Activated T-cell treated with anti-CD3 and anti-CD28 coated beads, Interleukin-2, amount 50 U/mL, for 72 hours (primary cell): ENCODE measurements at places on chromosomes 1 and 21. TPM values are rescaled to one million over a fixed set of nuclear protein-coding genes. Genes with fewer than 3 reads are reported as not detected.
A peak's percentile ranks its signal among the peaks of the same experiment; 100 is the strongest.

The C1orf94 gene
- not detected for total RNA-seq

The CD1E gene
- not detected for total RNA-seq

The FAM131C gene
- total RNA-seq = 0.32 TPM

The IQGAP3 gene
- total RNA-seq = 22.5 TPM

The EFNA4 gene
- total RNA-seq = 3.4 TPM

The RBP7 gene
- total RNA-seq = not detected

DNA sequence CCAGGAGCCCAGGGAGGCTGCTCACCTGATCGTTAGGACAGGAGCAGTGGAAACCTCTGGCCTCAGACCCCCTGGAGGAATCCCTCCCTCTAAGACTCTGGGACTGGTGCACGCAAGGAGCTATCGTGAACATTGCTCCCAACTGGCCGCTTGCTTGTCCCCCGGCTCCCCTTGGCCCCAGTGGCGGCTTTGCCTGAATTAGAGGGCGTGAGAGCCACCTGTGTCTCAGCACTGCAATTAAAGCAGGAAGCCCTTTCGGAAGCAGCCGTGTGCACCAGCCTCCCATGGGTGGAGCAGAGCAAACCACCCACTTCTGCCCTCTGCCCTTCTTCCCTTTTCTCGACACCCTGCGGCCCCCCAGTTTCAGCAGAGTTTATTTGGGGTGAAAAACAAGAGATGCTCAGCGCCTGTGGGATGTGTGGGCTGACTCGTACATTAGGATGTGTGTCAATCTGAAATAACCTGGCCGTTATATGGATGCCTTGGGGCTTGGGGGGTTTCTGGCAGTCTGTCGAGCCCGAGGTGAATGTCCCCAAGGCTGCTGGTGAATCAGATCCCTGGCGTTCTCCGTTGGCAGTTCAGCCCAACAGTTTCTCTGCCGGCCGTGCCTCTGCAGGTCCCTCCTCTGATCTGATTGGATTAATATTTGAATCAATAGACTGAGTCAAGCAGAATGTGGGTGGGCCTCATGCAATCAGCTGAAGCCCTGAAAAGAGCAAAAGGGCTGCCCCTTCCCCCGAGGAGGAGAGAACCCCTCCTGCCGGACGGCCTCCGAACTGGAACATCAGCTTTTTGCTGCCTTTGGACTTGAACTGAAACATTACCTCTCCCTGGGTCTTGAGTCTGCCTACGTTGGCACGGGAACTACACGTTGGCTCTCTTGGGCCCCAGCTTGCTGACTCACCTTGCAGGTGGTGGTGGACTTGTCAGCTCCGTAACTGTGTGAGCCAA lies 7.3 kb upstream of the UMODL1 start:
- H3K4me1 ChIP-seq = peaks cover 59% of the 10 kb centered on the region
- H3K36me3 ChIP-seq = no peaks in the 10 kb centered on the region
- peak overlapping the region; percentile 96 for H3K4me3 ChIP-seq
- DNase-seq = peak; percentile 79
- H3K27ac ChIP-seq = peak overlapping the region; percentile 84
- H3K27me3 ChIP-seq = no peaks in the 10 kb centered on the region

- no peaks in the 10 kb centered on the region for H3K27me3 ChIP-seq
- no peaks in the 10 kb centered on the region for H3K36me3 ChIP-seq
- H3K27ac ChIP-seq = no peak overlapping the region
- DNase-seq = peak; percentile 72
- no peak overlapping the region for H3K4me3 ChIP-seq
Measured at GRCh38 chr1:183655562-183656075, 2.5 kb upstream of the APOBEC4 start.

GRCh38 chr1:54516249-54516920 lies 31.6 kb upstream of the ACOT11 start:
- no peak for DNase-seq
- no peaks in the 10 kb centered on the region for H3K4me1 ChIP-seq
- no peak overlapping the region for H3K4me3 ChIP-seq

- no peaks in the 10 kb centered on the region for H3K27me3 ChIP-seq
- H3K27ac ChIP-seq = peak overlapping the region; percentile 97
- peaks cover 73% of the 10 kb centered on the region for H3K4me1 ChIP-seq
- H3K4me3 ChIP-seq = peak overlapping the region; percentile 96
Measured at GRCh38 chr1:66933887-66934700, 9.3 kb downstream of the MIER1 start.

DNA sequence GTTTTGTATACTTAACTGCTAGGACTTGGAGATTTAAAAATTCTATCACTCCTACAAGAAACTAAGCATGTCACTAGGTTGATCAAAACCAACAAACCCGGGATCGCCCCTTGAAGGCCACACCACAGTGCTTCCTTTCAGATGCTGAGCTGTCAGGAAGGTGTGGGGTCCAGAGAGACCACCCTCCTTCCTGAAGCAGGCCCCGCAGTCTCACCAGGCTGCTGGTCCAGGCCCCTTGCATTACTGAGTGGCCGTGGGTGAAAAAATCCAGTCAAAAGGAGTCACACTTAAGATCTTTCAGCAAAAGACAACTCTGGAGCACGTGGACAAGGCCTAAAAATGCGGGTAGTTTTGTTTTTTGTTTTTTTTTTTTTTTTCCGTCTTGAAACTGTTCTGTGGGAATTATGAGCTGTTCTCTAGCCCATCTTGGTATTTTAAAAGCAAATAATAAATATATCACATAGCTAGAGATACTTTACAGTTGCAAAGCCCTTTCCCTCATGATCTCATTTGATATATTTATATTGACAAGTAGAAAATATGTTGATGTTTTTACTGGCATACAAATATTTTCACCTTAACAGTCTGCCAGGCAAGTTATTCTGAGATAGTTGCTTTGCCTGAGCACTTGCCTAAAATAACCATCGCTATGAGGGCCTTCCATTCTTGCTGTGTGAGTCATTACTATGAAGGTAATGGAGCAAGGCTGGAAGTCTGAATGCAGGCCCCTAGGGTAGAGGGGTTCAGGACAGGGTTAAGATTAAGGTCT lies 73.1 kb upstream of the EDEM3 start:
- no peak overlapping the region for H3K27ac ChIP-seq
- no peak for DNase-seq
- no peaks in the 10 kb centered on the region for H3K27me3 ChIP-seq
- no peak overlapping the region for H3K4me3 ChIP-seq

DNA sequence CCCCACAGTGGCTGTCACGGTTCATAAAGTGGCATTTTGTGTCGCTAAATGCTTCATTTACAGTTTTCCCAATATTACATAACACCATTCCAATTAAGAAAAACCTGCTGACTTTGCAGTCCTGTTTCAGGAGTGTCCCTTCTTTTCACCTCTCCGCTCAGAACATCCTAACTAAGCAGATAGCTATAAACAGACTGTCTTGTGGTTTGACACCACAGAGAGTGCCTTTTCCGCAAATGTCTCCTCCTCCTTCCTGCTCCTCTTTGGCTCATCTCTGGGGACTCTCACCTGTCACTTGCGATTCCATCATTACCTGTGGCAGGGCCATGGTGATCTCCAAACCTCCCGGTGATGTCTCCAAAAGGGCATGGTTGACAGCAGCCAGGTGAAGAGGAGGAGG lies 119.0 kb downstream of the CNIH3 start:
- no peaks in the 10 kb centered on the region for H3K27me3 ChIP-seq
- no peak overlapping the region for H3K4me3 ChIP-seq

- no peaks in the 10 kb centered on the region for H3K36me3 ChIP-seq
- H3K4me3 ChIP-seq = no peak overlapping the region
- no peak overlapping the region for H3K27ac ChIP-seq
- peaks cover 13% of the 10 kb centered on the region for H3K27me3 ChIP-seq
- H3K4me1 ChIP-seq = peaks cover 6% of the 10 kb centered on the region
Measured at GRCh38 chr1:93623436-93623835, 58.2 kb downstream of the BCAR3 start.
